ENCODE measurements at places on chromosomes 1 and 21.

DNA sequence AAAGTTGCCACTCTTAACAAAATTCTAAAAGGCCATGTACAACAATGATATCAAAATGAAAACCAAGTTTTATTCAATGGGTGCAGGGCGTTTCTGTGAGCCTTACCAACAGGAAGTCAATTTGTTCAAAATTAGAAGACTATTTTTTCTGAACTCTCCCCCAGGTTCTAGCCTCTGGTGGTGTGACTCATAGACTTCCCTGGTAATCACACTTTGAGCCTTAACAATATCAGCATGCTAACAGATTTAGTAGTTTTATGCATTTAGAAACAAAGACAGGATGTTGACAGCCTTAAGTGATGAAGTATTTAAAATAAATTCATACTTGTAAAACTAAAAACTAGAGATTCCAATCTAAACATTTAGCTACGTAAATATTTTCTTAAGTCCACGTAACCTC lies 88.4 kb downstream of the LRRC8C start:
- no peak for DNase-seq

- DNase-seq = peak; percentile 57
These were observed 131.2 kb downstream of the PIK3R3 start for GRCh38 chr1:46001081-46001785.

DNA sequence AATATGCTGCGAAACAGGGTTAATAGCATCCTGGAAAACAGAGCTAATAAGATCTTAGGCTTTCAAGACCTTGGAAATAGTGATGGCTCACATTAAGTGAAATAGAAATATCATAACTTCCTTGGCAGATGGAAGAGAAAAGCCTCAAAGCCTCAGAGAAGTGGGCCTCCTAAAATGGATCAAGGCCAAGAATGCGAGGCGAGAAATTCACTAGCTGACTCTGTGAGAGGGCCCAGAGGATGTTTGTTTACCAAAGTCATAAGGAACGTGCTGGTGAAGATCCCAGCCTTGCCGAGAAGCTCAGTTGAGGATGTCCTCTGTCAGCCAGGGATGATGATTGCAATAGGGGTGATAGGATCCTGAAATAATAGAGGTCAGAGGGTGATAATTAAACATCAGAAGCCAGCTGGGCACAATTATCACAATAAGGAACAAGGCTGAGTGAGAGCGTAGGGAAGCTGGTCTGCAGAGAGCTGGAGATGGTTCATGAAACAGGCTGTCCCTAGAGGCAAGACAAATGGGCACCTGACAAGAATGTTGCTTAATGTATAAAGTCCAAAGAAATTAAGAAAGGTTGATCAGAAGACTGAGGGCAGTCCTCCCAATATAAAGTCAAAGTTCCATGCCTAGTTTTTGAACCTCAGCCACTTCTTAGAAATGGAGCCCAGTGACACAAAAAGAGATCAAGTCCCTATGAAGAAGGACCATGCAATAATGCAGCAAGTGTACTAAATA lies 101.7 kb upstream of the COG2 start:
- DNase-seq = no peak

DNA sequence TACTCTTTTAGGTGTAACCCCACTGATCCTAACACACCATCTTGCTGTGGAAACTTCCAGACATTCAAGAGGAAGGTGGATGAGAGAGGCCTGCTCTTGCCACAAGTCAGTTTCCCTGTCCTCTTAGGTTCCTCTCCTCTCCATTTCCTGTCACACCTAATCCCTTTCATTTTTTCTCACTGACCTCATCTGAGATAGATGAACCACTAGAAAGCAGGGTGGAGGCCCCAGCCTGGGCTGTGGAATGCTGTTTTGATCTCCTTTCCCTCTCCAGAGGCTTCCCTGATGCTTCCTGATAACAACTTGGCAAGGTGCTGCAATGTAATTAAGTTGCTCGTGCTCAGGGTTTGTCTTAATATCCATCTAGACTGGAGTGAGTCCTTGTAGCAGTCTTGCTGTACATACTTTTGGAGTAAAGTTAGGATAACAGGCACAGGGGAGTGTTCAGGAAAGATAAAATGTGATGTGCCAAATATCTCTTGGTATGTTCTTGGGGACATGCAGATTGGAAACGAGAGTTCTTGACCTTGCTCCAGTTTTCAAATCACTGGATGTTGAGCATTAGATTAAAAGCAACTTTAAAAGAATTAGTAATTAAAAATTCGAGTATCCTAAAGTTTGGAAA lies 11.2 kb downstream of the LRRC42 start:
- no peak for DNase-seq

- no peak for DNase-seq
These were observed 234.7 kb upstream of the GJB5 start for GRCh38 chr1:34520111-34520510.

GRCh38 chr21:21631961-21632360 lies 633.8 kb downstream of the NCAM2 start:
- no peak for DNase-seq

DNA sequence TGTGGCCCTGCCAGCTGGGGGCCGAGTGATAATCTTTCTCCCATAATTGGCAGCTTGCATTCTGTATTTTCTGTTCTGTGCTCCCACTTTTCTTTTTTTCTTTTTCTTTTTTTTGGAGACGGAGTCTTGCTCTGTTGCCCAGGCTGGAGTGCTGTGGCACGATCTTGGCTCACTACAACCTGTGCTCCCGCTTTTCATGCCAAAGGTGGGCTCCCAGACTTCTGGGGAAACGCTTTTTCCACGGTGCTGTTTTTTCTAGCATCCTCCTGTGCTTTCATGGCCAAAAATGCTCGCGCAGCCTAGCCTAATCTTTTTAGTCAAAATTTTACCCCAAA lies 585 bp upstream of the AHCTF1 start:
- no peak for DNase-seq

GRCh38 chr1:157133426-157133825 lies 4.8 kb downstream of the ETV3 start:
- no peak for DNase-seq

GRCh38 chr1:111204983-111205713 lies 4.7 kb upstream of the DENND2D start:
- DNase-seq = no peak

GRCh38 chr21:42845296-42845965 lies 33.9 kb downstream of the WDR4 start:
- DNase-seq = no peak

DNA sequence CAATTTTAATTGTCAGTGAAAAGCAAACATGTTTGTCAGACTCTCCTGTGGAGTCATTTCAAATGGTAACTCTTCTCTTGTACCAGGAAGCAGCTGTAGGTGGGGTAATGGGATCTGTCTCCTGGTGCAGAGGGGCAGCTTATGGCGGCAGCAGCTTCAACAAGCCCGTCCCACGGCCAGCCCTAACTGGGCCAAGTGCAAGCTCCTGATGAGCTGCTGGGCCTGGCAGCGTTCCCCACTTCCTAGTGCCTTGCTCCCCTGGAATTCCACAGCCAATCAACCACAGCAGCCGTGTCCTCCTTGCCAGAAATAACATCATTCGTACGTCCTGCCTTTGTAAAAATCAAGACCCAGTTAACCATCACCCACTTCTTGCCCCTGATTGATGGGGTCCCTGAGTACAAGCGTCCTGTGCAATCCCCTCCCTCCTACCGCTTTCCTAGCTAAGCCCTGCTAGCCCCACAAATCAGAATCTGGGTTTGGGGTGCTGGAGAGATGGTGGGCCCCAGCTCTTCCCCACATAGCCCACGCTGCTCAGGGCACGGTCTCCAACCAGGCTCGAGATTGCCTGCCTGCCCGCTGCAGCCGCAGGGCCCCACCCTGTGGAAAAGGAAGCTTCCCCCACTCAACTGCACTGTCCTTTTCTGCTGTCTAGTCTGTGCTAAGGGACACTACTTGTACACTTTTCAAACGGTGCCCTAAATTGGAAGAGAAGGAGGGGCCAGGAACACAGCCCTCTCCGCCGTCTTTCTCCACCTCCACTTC lies 61.2 kb downstream of the TOR1AIP2 start:
- no peak for DNase-seq

GRCh38 chr1:248892590-248892989 lies 13.4 kb upstream of the PGBD2 start:
- DNase-seq = no peak

DNA sequence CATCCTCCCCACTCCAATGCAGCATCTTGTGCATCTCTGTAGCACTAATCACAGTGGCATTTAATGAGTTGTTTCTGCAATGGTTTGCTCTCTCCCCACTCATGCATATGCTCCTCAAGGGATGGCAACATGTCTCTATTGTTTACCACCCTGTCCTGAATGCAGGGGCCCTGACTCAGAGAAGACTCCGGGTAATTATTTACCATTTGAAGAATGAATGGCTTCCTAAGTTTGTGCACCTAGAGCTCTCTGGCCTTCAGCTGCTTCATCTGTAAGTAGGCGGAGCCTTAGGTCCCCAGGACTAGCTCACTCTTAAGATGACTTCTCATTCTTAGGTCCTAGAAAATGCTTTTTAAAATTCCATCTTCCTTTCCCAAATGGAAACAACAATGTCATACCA lies 63.7 kb upstream of the IGSF21 start:
- no peak for DNase-seq

DNA sequence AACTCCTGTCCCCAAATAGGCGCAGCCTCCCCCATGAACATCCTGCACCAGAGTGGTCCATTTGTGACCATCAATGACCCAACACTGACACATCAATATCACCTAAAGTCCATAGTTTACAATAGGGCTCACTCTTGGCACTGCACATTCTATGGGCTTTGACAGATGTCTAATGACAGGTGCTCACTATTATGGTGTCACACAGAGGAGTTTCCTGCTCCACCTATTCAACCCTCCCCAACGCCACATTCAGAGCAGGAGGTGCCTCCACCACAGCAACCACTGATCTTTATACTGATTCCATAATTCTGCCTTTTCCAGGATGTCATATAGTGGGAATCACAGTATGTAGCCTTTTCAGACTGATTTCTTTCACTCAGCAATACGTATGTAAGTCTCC lies 24.2 kb downstream of the GNG4 start:
- DNase-seq = no peak

DNA sequence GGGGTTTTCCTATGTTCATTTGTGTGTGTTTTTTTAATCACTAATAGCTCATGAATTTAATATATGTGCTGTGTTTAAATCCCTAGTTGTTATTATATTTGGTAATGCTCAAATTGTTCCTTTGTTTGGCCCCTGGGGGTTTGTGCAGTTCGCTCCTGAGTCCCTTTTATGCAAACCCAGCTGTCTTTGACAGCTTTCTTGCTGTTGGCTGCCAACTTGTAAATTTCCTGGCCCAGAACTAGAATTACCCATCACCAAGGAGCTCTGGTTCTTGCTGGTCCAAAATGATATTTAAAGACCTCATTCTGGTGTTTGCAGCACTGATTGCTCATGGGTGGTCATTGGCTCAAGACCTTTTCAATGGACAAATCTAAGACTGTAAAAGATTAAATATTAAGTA lies 39.6 kb upstream of the PGBD5 start:
- no peak for DNase-seq

- no peak for DNase-seq
These were observed 274.4 kb upstream of the FMN2 start for GRCh38 chr1:239817276-239817675.

GRCh38 chr21:38488640-38489270 lies 9.5 kb downstream of the ERG start:
- no peak for DNase-seq

Measured in osteocyte (in vitro differentiated cells).